ENCODE measurements at places on chromosomes 1 and 21.

- DNase-seq = no peak
These were observed 3.4 kb upstream of the RUNX3 start for GRCh38 chr1:24933468-24933867.

DNA sequence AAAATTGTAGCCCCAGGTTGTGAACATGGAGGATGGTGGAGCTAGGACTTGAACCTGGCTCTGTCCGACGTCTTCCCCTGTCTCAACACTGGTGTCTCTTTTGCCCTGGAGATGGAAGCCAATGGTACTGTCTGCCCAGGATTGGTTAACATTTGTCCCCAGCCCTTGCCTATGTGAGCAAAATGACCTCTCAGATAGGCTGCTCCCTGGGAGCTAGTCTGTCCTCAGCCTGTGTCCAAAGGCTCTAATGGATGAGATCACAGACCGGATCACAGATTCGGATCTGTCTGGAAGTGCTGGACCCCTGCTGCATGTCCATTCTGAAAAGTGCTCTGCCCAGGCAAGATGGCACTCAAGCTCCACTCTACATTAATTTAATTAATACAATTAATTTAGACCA lies 394.4 kb upstream of the VAMP3 start:
- no peak for DNase-seq

DNA sequence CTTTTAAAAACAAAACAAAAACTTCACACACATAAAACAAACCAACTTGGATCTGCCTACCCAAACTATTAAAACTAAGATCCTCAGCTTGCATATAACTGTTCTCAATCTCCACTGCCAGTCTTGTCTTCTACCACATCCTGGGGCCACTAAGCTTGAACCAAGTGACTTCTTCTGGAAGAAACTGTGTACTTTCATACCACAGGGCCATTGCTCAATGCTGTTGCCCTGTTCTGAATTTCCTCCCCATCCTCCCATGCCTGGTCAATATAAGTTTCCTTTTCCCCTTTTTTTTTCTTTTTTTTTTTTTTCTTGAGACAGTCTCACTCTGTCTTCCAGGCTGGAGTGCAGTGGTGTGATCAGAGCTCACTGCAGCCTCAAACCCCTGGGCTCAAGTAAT lies 109.9 kb downstream of the KIAA0319L start:
- DNase-seq = no peak

DNA sequence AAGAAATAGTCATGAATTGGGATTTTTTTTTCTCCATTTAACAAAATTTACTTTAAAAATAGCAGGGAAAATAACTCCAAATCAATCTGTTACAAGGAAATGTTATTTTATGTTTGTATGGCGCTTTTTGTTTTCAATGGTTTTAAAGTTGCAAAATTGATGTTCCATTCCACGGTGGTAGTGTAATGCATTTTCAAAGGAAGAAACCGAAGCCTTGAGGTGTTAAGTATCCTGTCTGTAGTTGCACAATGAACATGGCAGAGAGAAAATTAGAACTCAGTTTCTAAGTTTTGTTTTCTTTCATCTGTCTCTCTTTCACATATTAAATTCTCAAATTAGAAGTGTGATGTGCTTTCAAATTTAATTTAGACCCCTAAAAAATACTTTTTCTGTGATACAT lies 841.8 kb downstream of the USP25 start:
- DNase-seq = no peak

DNA sequence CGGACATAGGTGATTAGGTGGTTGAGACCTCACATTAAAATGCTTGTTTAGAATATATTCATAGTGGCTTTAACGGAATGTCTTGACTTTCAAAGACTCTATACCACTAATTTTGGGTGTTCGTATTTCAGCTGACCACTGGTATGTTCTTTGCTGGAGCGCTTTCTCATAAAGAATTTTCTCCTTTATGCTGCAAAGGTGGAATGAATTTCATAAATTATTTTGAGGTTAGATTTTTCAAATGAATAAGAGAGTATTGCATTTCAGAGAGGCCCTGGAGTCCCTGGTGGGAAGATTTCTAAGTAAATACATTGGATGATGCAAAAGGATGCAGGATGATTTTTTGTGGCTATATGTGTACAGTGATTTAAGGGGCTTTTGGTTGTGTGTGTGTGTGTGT lies 55.8 kb downstream of the HUNK start:
- no peak for DNase-seq

DNA sequence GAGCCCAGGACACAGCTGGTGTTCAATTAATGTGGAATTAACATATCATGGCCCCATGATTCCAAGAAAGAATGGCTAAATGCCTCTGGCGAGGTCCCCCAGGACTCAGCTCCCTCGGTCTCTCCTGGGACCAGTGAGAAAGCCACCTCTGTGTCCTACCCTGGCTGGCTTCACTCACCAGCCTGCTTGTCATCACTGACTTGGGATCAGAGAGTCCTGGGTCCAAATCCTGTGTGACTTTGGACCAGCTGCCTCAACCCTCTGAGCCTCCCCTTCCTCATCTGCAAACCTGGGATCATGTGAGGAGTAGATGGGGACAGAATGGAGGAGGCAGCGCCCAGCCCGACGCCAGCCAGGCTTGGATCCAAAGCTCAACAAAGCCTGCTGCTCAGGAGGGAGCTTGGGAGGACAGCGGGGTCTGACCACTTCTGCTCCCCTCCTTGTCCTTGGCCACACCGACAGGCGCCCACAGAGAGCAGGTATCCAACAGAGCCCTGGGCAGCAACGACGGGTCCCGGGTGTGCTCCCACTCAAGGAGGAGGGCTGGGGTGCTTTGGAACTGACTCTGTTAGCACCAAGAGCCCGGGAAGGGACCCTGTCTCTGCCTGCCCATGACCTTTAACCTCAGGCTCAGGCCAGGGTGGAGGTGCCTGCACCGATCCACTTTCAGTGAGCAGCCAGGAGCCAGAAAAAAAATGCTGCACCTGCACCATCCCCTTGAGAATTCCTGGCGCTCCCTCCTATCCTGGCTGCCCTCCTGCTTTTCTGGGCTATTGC lies 3.2 kb downstream of the SH2D5 start:
- no peak for DNase-seq
